ENCODE measurements at places on chromosomes 1 and 21.

DNA sequence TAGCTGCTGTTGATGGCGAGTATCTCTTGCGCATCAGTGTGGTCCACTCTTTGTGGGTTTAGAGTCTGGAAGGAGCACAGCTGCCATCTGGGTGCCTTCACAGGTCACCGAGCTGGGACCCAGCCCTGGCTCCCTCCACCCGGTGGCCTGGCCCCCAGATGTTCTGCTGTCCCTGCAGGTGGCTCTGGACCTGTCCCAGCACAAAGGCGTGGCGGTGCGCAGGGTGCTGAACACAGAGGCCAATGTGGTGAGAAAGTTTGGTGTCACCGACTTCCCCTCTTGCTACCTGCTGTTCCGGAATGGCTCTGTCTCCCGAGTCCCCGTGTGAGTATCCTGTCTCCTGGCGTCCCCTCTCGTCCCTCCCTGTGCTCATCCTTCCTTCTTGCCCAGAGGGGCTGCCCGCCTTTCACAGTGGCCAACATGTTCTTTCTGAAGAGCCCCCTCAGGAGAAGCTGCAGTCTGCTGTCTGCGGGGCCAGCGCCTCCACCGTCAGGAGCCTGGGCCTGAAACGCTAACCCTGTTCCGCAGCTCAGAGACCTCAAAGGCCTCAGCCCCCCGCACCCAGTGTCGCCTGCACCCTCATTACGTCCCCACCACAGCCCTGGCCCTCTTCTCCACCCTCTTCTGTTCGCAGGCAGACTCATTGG is 27.4 kb downstream of the QSOX1 start:
- no peak for DNase-seq

- DNase-seq = no peak
Measured at GRCh38 chr1:94118013-94118412, 2.9 kb downstream of the ABCA4 start.

DNA sequence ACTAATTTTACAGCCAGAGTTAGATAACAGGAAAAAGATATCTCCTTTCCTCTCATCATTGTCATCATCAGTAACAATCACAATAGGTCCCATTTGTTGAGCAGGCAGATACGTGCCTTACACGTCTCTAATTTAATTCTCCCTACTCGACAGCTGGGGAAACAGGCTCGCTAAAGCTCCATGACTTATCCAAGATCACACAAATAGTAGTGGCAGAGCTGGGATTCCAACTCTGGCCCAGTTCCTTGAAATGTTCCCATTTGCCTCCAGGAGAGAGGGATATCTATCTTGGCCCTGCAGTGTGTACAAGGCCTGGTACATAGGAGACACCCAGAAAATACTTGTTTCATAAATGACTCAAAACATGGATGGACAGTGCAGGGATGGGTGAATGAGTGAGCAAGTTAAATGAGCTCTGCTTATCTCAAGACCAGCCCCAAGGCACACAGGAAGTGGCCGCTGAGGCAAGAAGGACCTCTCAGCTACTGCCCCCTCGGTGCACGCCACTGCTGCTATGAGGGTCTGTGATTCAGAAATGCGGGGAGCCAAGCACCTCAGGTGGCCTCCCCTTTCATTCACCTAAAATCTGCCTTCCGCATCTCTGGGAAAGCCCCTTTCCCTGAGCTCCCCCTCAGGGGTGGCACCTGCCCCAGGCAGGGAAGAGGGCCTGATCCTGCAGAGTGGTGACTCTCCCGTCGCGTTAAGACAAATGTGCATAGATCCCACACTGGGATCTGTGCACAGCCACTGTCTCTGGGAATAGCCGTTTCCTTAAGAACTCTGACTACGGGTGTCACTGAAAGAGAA is 3.6 kb downstream of the KCNN3 start:
- DNase-seq = no peak

- DNase-seq = no peak
Measured at GRCh38 chr1:15598436-15598835, 13.6 kb upstream of the AGMAT start.

DNA sequence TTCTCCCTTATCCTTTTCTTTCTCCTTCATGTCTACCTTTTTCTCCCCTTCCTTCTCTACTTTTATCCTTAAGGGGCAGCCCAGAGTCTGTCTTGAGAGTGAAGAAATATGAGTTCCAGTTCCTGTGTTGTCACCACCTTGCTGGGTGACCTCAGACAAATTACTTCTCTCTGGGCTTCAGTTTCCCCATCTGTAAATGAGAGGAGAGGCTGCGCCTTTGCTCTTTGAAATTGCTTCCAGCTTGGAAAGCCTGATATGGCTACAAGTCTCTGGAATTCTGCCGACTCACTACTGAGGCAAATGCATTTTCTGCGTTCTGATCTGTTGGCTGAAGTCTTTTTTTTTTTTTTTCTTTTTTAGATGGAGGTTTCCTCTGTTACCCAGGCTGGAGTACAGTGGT is 119.2 kb downstream of the SYF2 start:
- DNase-seq = no peak

DNA sequence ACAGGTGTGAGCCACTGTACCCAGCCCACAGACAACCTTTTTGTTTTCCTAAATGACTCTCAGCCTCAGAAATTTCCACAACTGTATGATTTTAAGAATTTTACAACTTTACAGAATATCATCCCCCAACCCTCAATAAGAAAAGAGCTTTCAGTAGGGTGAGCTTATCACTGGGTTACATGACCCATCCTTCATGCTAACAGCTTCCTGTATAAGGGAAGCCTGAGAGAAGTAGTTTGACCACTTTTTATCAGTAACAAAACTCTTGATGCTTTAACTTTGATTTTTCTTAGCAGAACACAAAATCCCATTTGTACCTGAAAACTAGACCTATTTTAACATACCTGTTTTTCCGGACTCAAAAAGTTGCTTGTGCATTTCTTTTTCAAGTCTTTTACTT is 9.7 kb upstream of the MYBPHL start:
- DNase-seq = no peak

GRCh38 chr1:178871551-178872320 is 859 bp upstream of the ANGPTL1 start:
- no peak for DNase-seq

- DNase-seq = no peak
Measured at GRCh38 chr1:68777851-68778250, 281.0 kb upstream of the DEPDC1 start.

DNA sequence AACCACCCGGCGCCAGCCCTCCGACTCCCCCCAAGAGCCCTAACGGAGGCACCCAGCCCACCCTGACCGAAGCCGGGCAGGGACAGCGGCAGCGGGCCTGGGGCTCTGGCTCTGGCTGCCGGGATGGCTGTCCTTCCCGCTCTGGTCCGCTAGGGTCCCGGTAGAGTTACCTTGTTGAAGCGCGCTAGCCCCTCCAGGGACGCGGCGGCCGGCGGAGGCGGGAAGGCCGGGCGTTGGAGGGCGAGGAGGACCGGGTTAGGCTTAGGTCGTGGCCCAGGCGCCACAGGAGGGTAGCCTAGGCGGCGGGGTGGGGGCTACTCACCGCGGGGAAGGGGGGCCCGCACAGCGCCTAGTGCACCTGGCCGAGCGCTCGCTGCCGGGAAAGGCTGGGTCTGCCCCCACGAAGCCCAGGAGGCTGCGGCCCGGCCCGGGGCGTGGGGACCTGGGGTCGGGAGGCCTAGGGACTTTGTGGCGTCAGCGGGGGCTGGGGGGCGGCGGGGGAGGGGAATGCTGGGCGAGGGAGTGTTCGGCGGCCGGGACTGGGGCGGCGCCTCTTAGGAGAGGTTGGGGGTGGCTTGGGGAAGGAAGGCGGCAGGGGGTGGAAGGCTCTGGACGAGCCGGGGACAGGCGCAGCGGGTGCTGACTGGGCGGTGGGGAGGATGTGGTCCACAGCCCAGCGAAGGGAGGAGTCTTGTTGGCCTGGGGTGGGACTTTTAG is at the start of gene TRIM17:
Gene TRIM17, minus strand, starts transcription at position 645 of the 717 bp plus-strand sequence. CDS start 1,789 bp downstream, outside the sequence.
- DNase-seq = peak; percentile 77

DNA sequence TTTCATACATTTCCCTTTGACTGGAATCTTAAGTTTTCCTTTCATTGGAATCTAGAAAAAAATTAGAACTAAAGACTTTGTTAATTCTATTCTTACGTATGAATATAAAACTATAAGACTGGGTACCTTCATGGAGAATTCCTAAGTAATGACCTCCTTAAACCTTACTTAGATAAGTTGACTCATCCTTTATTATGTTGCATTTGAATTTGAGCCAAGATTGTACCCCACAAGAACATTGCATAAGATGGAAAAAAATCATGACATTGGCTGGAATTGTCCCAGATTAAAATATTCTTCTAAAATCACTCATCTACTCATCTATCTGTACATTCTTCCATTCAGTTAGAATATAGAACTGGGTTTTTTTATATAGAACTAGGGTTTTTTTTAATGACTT is 137.4 kb downstream of the C1orf21 start:
- no peak for DNase-seq

Data from hepatocyte (in vitro differentiated cells).